ENCODE measurements at places on chromosomes 6 and 20.

DNA sequence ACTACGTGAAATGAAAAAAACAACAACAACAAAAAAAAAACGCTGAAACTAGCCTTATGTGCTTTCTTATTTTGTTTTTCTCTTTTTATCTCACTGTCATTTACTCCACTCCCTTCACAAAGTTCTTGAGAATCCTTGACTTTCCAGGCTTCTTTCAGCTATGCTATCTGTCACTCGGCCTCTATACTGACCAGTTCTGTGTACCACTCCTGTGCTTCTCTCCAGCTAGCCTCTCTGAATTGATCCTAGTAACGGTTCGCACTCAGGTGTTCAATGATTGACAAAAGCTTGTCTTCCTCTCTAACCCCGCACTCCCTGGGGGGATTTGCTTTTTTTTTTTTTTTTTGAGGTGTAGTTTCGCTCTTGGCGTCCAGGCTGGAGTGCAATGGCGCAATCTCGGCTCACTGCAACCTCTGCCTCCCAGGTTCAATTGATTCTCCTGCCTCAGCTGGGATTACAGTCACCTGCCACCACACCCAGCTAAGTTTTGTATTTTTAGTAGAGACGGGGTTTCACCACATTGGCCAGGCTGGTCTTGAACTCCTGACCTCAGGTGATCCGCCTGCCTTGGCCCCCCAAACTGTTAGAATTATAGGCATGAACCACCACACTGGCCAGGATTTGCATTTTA is 31.8 kb downstream of the MLIP start:
- no peak overlapping the region for H3K4me3 ChIP-seq
- H3K27ac ChIP-seq, result no peak overlapping the region
- H3K4me1 ChIP-seq, result no peaks in the 10 kb centered on the region
- no peaks in the 10 kb centered on the region for H3K27me3 ChIP-seq
- DNase-seq, result no peak
- H3K36me3 ChIP-seq, result no peaks in the 10 kb centered on the region

DNA sequence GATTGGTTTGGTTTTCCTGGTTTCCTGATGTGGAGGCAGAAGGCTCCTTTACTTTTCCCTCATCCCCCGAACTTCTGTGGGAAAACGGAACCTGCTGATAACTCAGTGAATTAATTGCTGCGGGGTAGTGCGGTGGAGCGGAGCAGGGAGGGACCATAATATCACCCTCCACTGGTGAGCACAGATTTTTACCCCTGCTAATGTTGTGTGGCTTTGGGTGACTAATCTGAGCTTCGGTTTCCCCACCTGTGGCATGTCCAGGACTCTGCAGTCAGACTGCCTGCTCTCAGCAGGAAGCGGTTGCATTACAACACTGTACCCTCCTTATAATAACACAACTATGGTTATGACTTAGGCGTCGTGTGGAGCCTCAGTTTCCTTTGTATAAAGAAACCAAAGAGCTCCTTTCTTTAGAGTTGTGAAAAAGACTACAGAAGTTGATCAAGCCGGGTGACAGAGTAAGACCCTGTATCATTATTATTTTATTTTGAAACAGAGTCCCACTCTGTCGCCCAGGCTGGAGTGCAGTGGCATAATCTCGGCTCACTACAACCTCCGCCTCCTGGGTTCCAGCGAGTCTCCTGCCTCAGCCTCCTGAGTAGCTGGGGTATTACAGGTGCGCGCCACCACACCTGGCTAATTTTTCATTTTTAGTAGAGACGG is 2.2 kb upstream of the ID1 start:
- peak overlapping the region; percentile 12 for H3K27ac ChIP-seq
- peak overlapping the region; percentile 50 for H3K4me3 ChIP-seq
- no peak for DNase-seq
- H3K36me3 ChIP-seq, result peaks cover 16% of the 10 kb centered on the region
- peaks cover 31% of the 10 kb centered on the region for H3K27me3 ChIP-seq

GRCh38 chr6:88856566-88856965 is 106.9 kb downstream of the RNGTT start:
- no peak for DNase-seq
- no peak overlapping the region for H3K27ac ChIP-seq
- H3K36me3 ChIP-seq, result peaks cover 8% of the 10 kb centered on the region
- H3K4me3 ChIP-seq, result no peak overlapping the region

- H3K4me3 ChIP-seq, result no peak overlapping the region
- H3K27ac ChIP-seq, result no peak overlapping the region
- no peaks in the 10 kb centered on the region for H3K36me3 ChIP-seq
- no peaks in the 10 kb centered on the region for H3K4me1 ChIP-seq
Observed at GRCh38 chr20:51058017-51058416, 35.1 kb upstream of the KCNG1 start.

- H3K36me3 ChIP-seq, result no peaks in the 10 kb centered on the region
- H3K27me3 ChIP-seq, result no peaks in the 10 kb centered on the region
- H3K4me3 ChIP-seq, result no peak overlapping the region
- no peak for DNase-seq
- no peak overlapping the region for H3K27ac ChIP-seq
- no peaks in the 10 kb centered on the region for H3K4me1 ChIP-seq
Observed at GRCh38 chr20:37328149-37328945, 17.6 kb upstream of the SRC start.

DNA sequence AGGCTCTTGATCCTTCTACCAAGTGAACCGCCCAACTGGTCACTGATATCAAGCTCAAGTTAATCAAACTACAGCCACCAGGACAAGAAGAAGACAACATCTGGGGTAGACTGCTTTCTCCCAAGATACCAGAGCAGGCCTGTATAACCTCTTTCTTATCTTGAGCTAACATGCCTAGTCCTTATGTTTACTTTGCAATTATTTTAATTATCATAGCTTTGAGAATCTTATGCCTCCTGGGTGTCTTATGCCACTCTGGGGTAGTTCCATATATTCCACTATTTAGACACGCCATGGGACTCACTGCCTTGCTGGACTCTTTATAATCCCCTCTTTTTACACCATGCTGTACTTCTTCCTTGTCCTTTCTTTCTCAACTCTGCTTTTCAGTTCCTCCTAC is 41.5 kb upstream of the ECI2 start:
- no peak for DNase-seq
- no peak overlapping the region for H3K27ac ChIP-seq
- H3K36me3 ChIP-seq, result no peaks in the 10 kb centered on the region
- H3K27me3 ChIP-seq, result peaks cover 11% of the 10 kb centered on the region
- H3K4me3 ChIP-seq, result no peak overlapping the region

DNA sequence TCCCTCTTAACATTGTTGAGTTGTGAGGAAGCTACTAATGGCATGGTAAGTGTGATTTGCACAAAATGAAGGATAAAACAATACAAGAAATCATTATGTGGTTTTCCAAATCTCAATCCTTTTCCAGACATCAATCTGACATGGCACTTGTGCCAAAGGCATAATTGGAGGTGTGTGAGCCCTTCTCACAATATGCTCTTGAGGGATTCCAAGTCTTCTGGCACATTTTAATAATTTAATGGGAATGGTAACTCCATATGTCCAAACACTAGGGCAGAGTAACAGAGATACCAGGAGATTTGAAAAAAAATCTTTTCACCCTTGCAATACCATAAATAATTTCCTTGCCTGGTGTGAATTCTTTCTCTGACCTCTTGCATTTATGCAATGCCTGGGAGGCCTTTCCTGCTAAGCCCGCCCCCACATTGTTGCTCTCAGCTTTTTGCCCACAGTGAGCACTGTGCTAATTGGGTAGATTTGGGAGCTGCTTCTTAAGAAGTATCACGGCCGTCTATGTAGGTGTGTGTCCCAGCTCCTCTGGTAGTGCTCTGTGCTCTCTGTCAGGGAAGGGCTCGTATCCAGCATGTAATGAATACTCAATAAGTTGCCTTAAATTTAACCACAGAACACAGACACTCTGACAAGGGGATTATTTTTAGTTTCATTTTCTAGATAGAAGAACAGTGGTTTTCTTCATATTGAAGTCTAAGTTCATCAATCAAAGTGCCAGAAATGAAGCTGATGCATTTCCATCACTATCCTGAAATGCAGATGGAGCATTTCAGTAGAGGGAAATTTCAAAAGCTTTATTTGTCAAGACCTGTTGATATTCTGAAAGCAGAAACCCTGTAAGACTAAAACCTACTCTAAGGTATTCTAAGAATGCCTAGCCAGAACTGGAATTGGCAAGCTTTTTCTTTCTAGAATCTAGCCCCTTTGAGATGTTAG is 54.4 kb upstream of the CEP85L start:
- no peak for DNase-seq
- H3K4me1 ChIP-seq, result peaks cover 63% of the 10 kb centered on the region
- H3K27me3 ChIP-seq, result no peaks in the 10 kb centered on the region

DNA sequence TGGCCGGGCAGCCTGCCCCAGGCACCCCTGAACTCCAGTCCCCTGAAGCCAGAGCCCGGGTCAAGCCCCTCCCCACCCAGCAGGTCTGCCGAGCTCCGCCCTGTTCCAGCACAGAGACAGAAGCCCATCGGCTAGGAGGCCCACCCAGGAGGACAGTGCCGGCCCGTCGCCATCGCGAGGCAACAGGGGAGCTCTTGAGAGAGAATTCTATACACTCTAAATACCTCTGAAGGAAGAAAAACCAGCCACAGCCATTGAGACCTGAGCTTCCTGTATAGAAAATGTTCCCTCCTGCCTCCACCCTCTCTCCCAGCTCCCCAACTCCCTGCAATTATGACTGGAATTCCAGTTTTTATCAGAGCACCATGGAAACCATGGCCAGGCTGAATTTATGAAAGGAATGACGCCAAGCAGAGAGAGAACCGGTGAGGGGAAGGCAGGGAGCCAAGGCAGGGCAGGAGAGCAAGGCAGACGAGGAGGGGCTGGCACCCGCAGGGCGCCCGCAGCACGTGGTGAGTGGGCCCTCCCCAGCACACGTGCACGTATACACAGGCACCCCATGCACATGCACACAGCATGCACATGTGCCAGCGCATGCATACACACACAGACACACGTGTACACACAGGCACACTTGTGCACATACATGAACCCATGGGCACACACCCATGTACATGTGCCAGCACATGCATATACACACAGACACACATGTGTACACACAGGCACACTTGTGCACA is 27.6 kb upstream of the MRGBP start:
- no peak overlapping the region for H3K27ac ChIP-seq
- H3K4me3 ChIP-seq, result no peak overlapping the region
- H3K4me1 ChIP-seq, result peaks cover 20% of the 10 kb centered on the region
- no peak for DNase-seq
- no peaks in the 10 kb centered on the region for H3K27me3 ChIP-seq

DNA sequence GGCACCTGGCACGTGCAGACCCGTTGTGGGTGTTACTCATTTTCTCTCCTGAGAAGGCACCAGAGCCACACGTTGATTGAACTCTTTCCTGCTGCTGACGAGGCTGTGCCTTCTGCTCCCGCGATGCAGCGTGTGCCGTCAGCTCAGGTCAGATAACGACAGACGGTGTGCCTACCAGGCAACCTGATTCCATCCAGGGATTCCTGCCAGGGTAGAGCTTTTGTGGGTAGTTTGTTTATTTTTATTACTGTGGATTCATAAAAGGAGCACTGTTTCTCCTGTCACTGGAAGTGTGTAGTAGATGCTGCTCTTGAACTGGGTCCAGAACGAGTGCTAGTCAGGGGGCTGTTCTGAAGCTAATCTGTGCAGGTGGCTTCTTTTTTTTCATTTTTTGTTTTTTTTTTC is 20.7 kb downstream of the PRPF6 start:
- peaks cover 81% of the 10 kb centered on the region for H3K36me3 ChIP-seq
- no peak overlapping the region for H3K27ac ChIP-seq
- no peak for DNase-seq
- peaks cover 7% of the 10 kb centered on the region for H3K4me1 ChIP-seq

GRCh38 chr6:154931711-154932424 is 63.2 kb upstream of the TIAM2 start:
- H3K27me3 ChIP-seq, result no peaks in the 10 kb centered on the region
- H3K4me1 ChIP-seq, result peaks cover 6% of the 10 kb centered on the region
- no peaks in the 10 kb centered on the region for H3K36me3 ChIP-seq
- H3K27ac ChIP-seq, result no peak overlapping the region
- no peak for DNase-seq

DNA sequence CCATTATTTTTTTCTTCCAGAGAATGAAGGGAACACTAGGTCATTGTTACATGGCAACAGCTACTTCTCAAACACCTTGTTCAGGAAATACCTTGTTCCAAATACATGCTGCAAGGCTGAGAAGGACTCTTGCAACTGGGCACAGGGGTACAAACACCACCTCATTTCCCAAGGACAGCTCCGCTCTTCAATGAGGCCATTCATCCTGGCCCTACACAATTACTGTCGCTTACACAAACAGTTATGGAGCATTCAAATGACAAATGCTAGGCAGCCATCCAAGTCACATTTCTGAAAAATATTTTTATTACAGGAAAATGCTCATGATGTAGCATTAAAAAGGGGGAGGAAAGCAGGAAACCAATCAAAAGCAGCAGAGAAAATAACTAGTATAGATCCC is 611.9 kb downstream of the DHX35 start:
- no peak overlapping the region for H3K27ac ChIP-seq
- DNase-seq, result no peak
- no peaks in the 10 kb centered on the region for H3K4me1 ChIP-seq
- H3K4me3 ChIP-seq, result no peak overlapping the region
- H3K27me3 ChIP-seq, result no peaks in the 10 kb centered on the region

GRCh38 chr6:137637121-137637520 is 142.9 kb upstream of the OLIG3 start:
- H3K27ac ChIP-seq, result no peak overlapping the region
- H3K4me1 ChIP-seq, result peaks cover 11% of the 10 kb centered on the region
- no peaks in the 10 kb centered on the region for H3K27me3 ChIP-seq
- no peaks in the 10 kb centered on the region for H3K36me3 ChIP-seq

- DNase-seq, result no peak
- no peak overlapping the region for H3K4me3 ChIP-seq
- H3K36me3 ChIP-seq, result no peaks in the 10 kb centered on the region
- H3K27ac ChIP-seq, result no peak overlapping the region
- no peaks in the 10 kb centered on the region for H3K4me1 ChIP-seq
- H3K27me3 ChIP-seq, result peaks cover 12% of the 10 kb centered on the region
Observed at GRCh38 chr6:114080891-114081510, 110.1 kb upstream of the HDAC2 start.

DNA sequence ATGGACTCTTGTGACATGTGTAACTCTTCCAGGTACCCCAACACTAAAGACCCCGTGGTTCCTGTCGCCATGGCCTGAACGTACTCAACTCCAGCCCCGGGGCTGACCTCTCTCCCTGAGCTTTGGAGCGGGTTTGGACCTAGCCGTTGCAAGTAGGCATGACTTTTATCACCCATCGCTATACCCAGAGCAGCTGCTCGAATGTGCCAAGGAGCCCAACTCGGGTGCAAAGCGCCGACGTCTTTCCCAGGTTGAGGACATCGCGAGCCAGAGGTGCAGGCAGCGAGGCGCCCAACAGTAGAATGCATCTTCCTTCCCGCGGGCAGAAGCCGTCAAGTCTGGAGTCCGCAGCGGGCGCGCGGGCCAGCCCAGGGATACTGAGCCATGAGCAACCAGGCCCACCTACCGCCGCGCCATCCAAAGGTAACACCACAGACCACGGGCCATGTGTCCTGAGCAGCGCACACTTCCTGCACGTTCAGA is 5.7 kb upstream of the LAMP5 start:
- H3K4me1 ChIP-seq, result no peaks in the 10 kb centered on the region
- DNase-seq, result no peak
- H3K27me3 ChIP-seq, result peaks cover 19% of the 10 kb centered on the region

- DNase-seq, result no peak
- peaks cover 26% of the 10 kb centered on the region for H3K4me1 ChIP-seq
- H3K27ac ChIP-seq, result no peak overlapping the region
- H3K4me3 ChIP-seq, result no peak overlapping the region
Observed at GRCh38 chr6:1552296-1552761, 57.4 kb upstream of the FOXC1 start.

- DNase-seq, result no peak
- no peaks in the 10 kb centered on the region for H3K36me3 ChIP-seq
- H3K27ac ChIP-seq, result no peak overlapping the region
- no peaks in the 10 kb centered on the region for H3K4me1 ChIP-seq
Observed at GRCh38 chr6:74731931-74732330, 473.9 kb downstream of the COL12A1 start.

Measured in central memory CD8-positive, alpha-beta T cell (primary cell).